ENCODE measurements at places on chromosomes 11 and 22.

DNA sequence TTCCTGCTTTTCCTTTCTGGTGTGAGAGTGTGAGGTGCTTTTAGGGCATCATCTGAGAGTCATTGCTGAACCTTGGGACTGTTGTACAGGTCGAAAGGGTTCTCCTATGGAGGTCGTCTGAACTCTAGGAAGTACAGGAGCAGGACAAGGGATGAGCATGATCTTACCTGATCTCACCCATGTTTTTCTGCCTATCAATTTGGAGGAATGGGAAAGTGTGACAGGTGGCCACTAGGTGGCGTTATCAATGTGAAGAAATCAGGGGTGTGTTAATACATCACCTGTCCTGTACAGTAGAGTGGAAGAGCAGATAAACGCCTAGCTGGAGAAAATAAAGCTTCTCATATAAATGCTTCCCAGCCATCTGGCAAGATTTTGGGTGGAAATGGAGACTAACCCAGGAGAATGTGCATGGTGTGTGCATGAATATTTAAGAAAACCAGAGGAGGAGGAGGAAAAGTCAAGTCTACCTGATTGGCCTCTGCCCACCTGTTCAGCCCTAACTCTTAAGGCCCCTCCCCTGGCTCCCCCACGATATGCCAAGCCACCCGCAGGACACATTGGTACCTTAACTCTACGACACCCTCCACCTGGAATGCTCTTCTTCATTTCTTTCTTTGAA, 72.0 kb upstream of the NARS2 start:
- H3K4me3 ChIP-seq: no peak overlapping the region
- H3K27me3 ChIP-seq: no peaks in the 10 kb centered on the region
- no peak overlapping the region for H3K27ac ChIP-seq
- H3K4me1 ChIP-seq: no peaks in the 10 kb centered on the region
- peak; percentile 27 for DNase-seq
- H3K36me3 ChIP-seq: no peaks in the 10 kb centered on the region

DNA sequence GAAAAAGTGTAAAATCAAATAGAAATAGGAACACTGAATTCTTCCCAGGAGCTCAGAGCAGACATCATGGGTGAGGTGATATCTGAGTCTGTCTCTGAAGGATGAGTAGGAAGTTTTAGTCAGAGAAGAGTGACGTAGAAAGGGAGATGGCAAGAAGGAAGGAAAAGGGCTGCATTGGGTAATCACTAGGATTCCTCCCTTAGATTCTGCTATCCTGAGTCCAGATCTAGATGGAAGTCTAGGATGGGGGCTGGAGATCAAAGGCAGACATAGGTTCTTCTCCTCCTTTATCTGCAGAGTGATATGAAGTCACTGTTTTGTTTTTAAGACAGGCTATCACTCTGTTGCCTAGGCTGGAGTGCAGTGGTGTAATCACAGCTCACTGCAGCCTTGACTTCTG, 30.4 kb downstream of the POU2F3 start:
- no peak overlapping the region for H3K27ac ChIP-seq
- H3K36me3 ChIP-seq: no peaks in the 10 kb centered on the region
- DNase-seq: no peak
- no peak overlapping the region for H3K4me3 ChIP-seq

DNA sequence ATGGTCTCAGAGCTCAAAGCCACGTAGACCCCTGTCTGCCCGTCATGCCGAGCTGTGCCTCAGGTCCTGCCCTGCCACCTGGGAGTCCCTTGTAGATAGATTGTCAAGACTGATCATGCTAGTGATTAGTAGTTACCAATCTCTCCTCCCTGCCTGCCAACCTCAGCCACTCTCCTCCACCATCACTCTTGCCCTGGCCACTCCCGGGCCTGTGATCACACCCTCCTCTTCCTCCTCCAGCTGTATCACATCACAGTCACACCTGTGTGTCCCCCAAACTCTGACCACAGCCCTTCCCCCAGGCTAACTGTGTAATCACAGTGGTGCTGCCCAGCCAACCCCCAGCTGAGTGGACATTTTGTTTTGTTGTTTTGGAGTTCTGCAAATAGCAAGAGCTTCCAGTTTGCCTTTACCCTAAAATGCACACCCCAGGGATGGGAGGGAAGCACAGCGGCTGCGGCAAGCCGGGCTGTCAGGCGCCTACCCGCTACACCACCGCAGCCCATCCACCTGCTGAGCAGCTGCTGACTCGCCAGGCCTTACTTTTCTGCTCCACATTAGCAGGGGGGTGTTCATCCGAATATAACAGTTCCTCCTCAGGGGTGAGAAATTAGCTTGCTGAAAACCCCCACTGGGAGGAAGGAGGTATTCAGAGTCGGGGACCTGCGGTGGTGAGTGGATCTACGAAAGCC, 45.8 kb downstream of the LRFN4 start:
- H3K4me1 ChIP-seq: no peaks in the 10 kb centered on the region
- H3K4me3 ChIP-seq: no peak overlapping the region
- H3K36me3 ChIP-seq: no peaks in the 10 kb centered on the region
- H3K27ac ChIP-seq: no peak overlapping the region
- no peak for DNase-seq

- H3K4me3 ChIP-seq: no peak overlapping the region
- no peaks in the 10 kb centered on the region for H3K4me1 ChIP-seq
- no peaks in the 10 kb centered on the region for H3K27me3 ChIP-seq
These were observed 8.6 kb upstream of the APBB1 start for GRCh38 chr11:6427516-6427915.

DNA sequence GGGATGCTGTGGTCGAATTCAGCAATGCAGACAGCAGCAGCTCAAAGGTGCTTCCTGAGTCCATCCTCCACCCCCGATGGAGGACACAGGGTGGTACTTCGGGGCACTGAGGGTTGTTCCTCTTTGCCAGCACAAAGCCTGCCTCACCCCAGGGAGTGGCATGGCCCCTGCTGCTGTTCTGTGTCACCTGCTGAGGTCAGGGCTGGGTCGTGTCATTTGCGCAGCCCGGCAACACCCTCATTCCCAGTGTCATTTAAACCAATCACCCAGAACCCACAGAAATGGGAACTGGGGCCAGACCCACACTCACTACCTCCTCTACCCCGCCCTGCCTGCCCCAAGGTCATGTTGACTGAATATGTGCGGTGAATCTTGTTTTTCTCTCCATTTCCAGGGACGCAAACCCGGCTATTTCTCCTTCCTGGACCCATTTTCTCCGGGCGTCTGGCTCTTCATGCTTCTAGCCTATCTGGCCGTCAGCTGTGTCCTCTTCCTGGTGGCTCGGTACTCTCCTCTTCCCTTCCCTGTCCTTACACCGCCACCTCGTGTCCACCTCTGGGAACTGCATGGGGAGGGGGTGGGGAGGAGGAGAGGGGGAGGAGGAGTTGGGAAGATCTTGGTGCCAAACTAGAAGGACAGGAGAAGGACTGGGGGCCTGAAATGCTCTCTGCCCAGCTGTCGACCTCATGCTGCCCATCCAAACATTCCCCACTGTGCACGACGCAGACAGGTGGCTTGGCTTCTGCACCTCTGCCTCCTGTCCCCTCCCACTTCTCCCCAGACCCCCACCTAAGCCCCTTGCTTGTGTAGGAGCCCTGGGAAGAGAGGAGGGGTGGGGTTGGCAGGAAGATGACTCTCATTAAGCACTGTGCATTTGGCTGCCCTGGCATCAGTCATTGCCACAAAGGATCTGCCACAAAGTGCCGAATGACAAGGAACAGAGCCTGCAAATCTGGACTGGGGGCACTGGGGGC, 71.2 kb upstream of the TBCEL start:
- peak; percentile 56 for DNase-seq
- H3K4me1 ChIP-seq: peaks cover 12% of the 10 kb centered on the region
- no peaks in the 10 kb centered on the region for H3K36me3 ChIP-seq
- peaks cover 3% of the 10 kb centered on the region for H3K27me3 ChIP-seq
- H3K27ac ChIP-seq: no peak overlapping the region
- H3K4me3 ChIP-seq: peak overlapping the region; percentile 50

- peaks cover 11% of the 10 kb centered on the region for H3K4me1 ChIP-seq
- no peak for DNase-seq
- H3K36me3 ChIP-seq: no peaks in the 10 kb centered on the region
- H3K27me3 ChIP-seq: no peaks in the 10 kb centered on the region
- H3K27ac ChIP-seq: no peak overlapping the region
- no peak overlapping the region for H3K4me3 ChIP-seq
These were observed 19.8 kb upstream of the CDON start for GRCh38 chr11:126082251-126083109.

DNA sequence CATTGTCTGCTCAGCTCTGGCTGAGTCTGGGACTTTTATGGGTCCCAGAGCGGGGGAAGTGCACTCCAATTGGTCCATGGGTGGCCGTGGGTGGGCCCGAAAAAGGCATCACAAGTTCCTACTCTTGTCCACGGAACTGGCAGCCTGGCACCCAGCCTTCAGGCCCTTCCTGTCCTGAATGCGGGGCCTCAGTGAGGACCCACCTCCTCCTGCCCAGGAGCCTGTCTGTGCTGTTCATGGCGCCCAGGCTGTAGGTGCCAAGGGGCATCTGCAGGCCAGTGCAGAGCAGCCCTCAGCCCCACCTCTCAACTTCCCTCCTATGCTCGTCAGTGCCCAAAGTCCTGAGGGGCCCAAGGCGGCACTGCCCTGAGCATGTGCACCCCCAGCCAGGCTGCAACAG, 411.7 kb upstream of the KIRREL3 start:
- no peak overlapping the region for H3K27ac ChIP-seq
- DNase-seq: no peak
- no peaks in the 10 kb centered on the region for H3K4me1 ChIP-seq
- H3K4me3 ChIP-seq: no peak overlapping the region
- no peaks in the 10 kb centered on the region for H3K36me3 ChIP-seq
- no peaks in the 10 kb centered on the region for H3K27me3 ChIP-seq

- H3K36me3 ChIP-seq: no peaks in the 10 kb centered on the region
- peaks cover 3% of the 10 kb centered on the region for H3K27me3 ChIP-seq
- DNase-seq: no peak
- no peaks in the 10 kb centered on the region for H3K4me1 ChIP-seq
These were observed 253.1 kb downstream of the CADM1 start for GRCh38 chr11:115251126-115251525.

- H3K4me3 ChIP-seq: no peak overlapping the region
- no peaks in the 10 kb centered on the region for H3K4me1 ChIP-seq
- DNase-seq: no peak
These were observed 14.2 kb downstream of the SART1 start for GRCh38 chr11:65975771-65976170.

DNA sequence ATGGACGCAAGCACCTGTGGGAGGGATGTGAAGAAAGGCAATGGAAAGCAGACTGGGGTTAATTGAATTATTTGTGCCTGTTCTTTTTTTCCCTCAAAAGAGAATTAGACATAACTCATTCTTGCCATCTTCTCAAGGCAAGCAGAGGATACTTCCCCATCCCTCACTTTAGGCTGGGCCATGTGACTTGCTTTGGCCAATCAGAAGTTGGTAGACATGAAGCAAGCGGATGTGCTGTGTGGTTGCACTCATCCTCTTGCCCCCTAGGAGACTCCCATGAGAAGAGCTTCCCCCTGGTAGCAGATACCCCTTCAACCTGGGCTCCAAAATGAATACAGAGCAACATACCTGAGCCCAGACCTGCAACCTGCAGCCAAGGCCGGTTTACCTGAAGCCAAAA, 124.4 kb upstream of the ZC3H12C start:
- H3K27me3 ChIP-seq: no peaks in the 10 kb centered on the region
- H3K27ac ChIP-seq: no peak overlapping the region
- H3K4me3 ChIP-seq: no peak overlapping the region
- no peaks in the 10 kb centered on the region for H3K36me3 ChIP-seq
- H3K4me1 ChIP-seq: no peaks in the 10 kb centered on the region

GRCh38 chr11:132838627-132839026, 693.7 kb downstream of the OPCML start:
- no peak overlapping the region for H3K4me3 ChIP-seq
- no peaks in the 10 kb centered on the region for H3K4me1 ChIP-seq

DNA sequence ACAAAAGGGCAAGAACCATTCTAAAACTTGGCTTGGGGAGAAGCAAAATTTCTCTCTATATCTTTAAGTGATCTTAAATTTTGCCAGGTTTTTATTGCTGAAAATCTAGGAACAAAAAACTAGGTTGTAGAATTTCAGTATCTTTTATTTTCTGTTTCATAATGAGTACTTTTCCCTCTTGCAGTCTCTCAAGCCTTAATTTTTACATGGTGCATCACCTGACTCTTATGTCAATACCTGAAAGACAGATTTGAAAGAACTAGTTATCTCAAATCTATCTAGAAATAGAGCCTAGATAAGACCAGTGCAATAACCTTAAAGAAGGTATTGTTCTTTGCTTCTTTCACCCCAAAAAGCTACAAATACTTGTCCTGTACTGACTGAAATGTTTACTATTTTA, 122.1 kb downstream of the TRIM44 start:
- H3K4me3 ChIP-seq: no peak overlapping the region
- H3K27ac ChIP-seq: no peak overlapping the region
- H3K36me3 ChIP-seq: no peaks in the 10 kb centered on the region
- peaks cover 12% of the 10 kb centered on the region for H3K4me1 ChIP-seq
- no peak for DNase-seq
- no peaks in the 10 kb centered on the region for H3K27me3 ChIP-seq

DNA sequence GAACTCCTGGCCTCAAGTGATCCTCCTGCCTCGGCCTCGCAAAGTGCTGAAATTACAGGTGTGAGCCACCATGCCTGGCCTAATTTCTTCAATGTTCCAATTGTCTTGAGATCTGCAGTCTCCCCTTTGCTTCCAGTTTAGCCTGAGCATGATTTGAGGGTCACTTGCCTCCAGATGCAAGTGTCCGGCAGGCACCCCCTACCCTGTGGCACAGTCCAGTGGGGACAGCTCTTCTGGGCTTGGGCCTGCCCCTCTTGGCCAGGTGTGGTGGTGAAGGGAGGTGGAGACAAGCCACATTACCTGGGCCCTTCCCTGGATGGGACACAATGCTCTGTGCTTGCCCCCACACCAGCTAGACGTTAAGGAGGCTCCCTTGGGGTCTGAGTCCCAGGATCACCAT, 21.3 kb upstream of the CACNG2 start:
- no peak overlapping the region for H3K27ac ChIP-seq
- H3K27me3 ChIP-seq: no peaks in the 10 kb centered on the region
- DNase-seq: no peak
- H3K4me1 ChIP-seq: no peaks in the 10 kb centered on the region
- H3K4me3 ChIP-seq: no peak overlapping the region

DNA sequence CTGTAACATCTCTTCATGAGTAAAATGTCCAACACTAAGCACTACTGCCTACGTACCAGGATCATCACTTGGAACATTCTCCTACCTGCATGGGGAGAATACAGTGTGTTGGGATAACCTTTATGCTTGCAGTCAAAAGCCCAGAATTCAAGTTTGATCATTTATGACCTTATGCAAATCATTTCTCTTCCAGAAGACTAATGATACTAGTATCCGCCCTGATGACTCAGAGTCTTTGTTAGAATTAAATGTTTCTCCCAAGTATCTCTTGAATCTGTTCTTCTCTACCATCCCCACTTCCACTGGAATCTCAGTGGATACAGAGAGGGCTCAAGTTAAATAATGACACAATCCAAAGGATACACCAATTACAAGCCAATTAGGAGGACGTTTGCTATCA, 12.4 kb downstream of the MAJIN start:
- peaks cover 2% of the 10 kb centered on the region for H3K27me3 ChIP-seq
- no peaks in the 10 kb centered on the region for H3K4me1 ChIP-seq
- no peak for DNase-seq
- no peak overlapping the region for H3K27ac ChIP-seq
- H3K36me3 ChIP-seq: no peaks in the 10 kb centered on the region

GRCh38 chr11:725624-726202, 19.7 kb downstream of the EPS8L2 start:
- H3K4me1 ChIP-seq: peaks cover 19% of the 10 kb centered on the region
- peak overlapping the region; percentile 13 for H3K4me3 ChIP-seq
- peak overlapping the region; percentile 18 for H3K27ac ChIP-seq
- no peaks in the 10 kb centered on the region for H3K27me3 ChIP-seq

GRCh38 chr11:83568516-83568915, 282.3 kb upstream of the CCDC90B start:
- H3K27ac ChIP-seq: no peak overlapping the region
- H3K4me1 ChIP-seq: no peaks in the 10 kb centered on the region
- H3K36me3 ChIP-seq: no peaks in the 10 kb centered on the region
- no peaks in the 10 kb centered on the region for H3K27me3 ChIP-seq
- DNase-seq: no peak

Data from naive thymus-derived CD4-positive, alpha-beta T cell (primary cell).